ENCODE measurements at places on chromosomes 3 and 15.

GRCh38 chr15:84598250-84598649, 2.6 kb upstream of the ZSCAN2 start:
- DNase-seq = no peak

DNA sequence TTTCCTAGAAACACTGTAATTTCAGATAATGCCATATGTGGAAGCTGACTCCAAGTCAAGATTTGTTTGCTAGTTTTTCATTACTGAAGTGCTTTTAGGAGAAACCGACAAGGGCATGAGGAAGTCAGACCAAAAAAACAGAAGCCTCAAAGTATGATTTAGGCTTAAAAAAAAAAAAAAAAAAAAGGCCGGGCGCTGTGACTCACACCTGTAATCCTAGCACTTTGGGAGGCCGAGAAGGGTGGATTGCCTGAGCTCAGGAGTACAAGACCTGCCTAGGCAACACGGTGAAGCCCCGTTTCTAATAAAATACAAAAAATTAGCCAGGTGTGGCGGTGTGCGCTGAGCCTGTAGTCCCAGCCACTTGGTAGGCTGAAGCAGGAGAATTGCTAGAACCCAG, 11.6 kb downstream of the RPL15 start:
- DNase-seq = no peak

DNA sequence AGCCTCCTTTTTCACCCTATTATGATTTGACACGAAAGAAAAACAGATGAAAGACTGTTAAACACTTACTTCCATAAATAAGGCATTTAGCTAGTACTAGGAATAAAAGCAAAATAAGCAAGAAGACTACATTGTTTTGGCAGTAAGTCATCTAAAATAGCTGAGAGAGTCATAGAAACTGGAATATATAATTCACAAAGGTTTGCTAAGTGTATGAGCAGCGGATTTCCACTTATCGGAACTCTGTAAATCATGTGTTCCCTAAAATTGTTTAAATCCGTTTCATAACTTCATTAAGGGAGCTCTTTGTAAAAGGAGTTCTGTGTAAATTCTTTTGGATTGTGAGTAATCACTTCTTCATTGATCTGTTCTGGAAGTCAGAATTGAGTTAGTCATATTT, 202.5 kb upstream of the CBLB start:
- no peak for DNase-seq

- no peak for DNase-seq
These were observed 1.1 kb downstream of the NEO1 start for GRCh38 chr15:73053398-73053723.

DNA sequence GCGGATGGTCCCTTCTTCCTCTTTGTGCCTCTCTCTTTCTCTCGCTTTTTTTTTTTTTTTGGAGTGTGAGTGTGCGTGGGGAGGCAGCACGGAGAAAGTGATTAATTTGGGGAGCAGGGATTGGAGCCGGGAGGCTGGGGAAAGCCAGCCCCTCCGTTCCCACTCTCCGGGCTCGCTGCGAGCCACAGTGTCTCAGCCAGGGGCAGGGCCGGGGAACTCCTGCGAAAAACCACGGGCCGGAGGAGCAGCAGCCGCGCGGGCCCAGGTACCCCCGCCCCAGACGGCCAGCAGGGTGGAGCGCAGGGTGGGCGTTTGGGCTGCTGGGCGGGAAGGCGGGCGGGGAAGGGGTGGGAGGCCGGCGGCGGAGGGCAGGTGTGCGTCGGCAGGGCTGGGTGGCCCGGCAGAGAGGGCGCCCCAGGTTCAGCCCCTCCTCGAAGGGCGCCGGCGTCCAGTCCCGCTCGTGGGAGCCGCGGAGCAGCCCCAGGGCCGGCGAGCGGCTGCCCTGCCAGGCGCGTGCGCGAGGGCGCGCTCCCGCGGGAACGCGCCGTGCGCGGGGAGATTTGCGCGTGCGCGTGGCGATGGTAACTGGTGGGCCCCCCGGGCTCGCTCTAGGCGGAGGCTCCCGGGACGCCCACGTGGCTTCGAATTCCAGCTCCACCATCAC, 1.4 kb downstream of the CHL1 start:
- no peak for DNase-seq

- DNase-seq = no peak
These were observed 252.7 kb downstream of the SLC9A9 start for GRCh38 chr3:143595456-143596077.

GRCh38 chr3:156605686-156606605, 51.0 kb upstream of the SSR3 start:
- no peak for DNase-seq

DNA sequence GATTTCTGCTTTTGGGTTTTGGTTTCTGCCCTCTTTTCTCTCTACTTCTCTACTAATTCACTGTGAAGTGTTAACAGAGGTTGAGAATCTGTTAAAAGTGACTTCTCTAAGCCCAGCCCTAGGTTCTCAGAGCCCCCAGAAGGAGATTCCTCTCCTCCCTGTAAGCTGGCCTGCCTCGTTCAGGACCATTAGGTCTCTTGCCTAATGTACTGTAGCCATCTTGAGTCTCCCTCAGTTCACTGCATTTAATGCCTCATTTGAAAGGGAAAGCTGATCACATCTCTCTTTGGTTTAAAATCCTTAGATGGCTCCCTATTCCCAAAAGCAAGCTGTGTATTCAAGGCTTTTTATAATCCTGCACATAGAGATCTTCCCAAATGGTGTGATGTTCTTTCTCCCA, 16.3 kb downstream of the RTP1 start:
- DNase-seq = no peak

DNA sequence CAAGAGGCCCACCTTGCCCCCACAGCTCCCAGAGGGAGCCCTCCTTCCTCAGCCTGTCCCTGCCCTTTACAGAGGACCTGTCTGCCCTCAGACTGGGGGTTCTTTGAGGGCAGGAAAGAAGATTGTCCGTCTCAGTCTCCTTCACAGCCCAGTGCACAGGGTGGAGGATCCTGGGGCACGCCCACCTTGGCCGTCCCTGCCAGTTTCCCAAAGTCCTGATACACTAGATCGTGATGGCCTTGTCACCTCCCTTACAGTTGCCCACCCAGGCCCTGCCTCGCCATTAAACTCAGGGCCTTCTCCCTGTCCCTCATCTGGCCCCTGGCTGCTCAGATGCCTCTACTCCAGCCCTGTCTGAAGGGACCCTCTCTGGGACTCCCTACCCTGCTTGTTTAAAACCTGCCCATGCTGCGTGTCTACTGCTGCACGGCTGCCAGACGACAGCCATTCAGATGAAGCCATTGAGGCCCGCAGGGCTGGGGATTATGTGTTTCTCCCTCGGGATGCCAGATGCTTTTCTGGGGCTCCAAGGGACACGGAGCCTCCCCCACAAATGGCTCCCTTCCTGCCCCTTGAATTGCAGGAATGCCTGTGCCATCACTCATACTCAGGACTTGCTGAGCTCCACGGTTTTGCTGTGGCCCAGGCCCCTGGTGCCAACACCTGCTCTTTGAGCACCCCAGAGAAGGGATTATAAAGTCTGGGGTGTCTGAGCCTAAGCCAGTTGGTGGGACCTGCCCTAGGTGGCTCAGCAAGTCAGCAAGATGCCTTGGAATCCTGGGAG, 27.8 kb downstream of the ACSBG1 start:
- DNase-seq = no peak

GRCh38 chr15:66774001-66774814, 72.2 kb downstream of the SMAD6 start:
- DNase-seq = no peak

- no peak for DNase-seq
These were observed 126.7 kb downstream of the MYLK start for GRCh38 chr3:123757281-123757940.

GRCh38 chr15:64151727-64152506, at the start of gene SNX22:
Gene SNX22 (plus strand): TSS chr15:64151731. CDS start chr15:64151776, 45 bp downstream.
- peak; percentile 13 for DNase-seq

- DNase-seq = no peak
These were observed 524.7 kb upstream of the MCTP2 start for GRCh38 chr15:93706495-93707292.

DNA sequence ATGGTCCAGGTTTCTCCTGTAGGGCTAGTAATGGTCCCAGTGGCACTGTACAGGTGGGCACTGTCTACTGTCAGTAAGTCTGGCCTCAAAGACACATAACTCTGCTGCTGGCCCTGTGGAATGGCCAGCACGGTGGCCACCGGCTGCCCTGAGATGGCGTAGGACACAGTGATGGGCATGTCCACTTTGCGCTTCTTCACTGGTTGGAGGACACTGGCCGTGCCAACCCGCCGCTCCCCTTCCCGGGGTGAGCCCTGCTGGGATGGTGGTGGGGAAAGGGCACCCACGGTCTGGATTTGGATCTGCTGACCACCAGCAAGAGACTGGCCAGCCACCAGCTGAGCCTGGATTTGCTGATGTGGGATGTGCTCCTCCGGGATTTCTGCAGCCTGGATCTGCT, 28.1 kb upstream of the IMPDH2 start:
- DNase-seq = no peak

DNA sequence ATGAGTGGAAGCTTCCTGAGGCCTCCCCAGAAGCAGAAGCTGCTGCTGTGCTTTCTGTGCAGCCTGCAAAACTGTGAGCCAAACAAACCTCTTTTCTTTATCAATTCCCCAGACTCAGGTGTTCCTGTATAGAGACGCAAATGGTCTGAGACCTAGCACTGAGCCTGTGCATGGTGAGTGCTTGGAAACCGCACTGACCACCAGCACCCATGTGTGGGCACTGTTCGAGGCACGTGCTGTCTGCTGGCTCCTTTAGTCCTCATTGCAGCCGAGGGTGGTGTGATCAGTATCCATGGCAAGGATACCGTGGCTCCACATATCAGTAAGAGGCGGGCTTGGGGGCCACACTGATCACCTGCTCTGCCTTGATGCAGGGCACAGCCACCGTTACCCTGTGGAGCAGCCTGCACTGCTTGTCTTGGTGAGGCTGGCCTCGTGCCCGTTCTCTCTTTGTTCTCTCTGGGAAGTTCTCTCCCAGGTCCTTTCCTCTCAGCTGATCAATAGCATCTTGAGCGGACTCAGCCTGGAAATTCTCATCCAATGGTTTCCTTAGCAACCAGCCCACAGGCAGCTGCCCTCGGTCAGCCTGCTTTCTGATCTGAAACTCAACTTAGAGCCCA, 101.0 kb downstream of the PLXNA1 start:
- DNase-seq = no peak

DNA sequence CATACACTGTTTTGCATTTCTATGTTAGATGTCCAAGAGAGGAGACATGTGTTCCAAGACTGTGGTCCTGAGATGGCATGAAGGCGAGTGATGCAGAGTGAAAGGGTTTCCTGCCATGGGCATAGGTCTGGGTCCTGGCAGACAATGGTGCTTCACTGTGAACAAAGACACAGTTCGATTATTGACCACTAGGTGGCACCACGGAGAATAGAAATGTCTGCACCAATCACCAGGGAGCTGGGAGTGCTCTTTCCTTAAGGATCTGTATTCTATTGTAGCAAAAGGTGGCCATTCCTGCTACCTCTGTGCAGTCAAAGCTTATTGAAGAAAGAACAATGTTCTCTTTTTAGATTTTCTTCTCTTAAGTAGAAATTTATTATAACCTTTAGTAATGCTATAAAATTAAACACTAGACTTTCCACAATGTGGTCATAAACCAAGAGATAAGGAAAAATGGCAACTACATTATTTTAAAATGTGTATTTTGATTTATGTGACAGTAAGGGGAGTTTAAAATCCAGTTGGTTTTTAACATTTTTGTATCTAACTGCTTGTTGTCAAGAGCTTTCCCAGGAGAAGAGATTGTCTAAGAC, 88.7 kb downstream of the GABRG3 start:
- DNase-seq = no peak

GRCh38 chr3:133211449-133211848, 173.3 kb downstream of the TMEM108 start:
- no peak for DNase-seq

- DNase-seq = no peak
These were observed 271.5 kb upstream of the TBL1XR1 start for GRCh38 chr3:177468816-177469215.

GRCh38 chr15:60134609-60135008, 130.5 kb downstream of the FOXB1 start:
- DNase-seq = no peak

DNA sequence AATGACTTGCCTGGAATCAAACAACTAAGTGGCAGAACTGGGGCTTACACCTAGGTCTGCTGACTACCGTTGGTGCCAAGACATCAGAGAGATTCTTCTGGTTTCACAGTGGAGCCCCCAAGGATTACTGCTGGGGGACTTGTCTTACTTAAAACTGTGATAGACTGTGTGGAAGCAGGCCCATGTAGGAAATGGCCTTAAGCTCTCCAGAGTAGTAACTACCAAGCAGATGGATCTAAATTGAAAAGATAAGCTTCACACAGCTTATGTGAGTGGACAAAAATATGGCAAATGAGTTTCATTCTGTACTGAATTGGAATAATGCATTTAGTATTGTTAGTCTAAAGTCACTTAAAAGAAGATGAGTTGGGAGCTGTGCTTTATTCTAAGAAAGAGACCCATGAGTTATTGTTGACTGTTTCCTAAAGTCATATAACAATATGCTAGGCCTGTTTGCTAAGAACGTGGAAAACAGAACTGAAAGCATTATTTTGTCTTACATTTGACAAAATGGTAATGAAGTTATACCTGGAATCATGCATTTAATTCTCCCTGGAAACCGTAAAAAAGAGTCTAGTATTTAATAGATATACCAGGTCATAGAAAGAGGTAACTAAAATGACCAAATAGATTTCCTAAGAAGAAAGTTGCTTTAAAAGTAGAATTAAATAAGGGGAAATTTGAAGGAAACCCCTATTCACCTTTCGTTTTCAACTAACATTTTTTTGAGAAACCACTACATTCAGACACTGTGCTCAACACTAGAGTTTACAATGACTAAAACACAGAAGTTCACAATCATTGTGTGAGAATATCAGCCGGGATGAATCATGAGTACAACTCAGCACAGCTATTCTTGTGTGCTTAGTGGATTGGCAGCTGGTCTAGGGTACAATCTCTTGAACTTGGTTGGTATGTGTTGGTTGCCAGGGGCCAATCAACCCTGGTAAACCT, 13.0 kb upstream of the MAPK6 start:
- no peak for DNase-seq

- DNase-seq = no peak
These were observed 61.2 kb downstream of the RFTN1 start for GRCh38 chr3:16452261-16452660.

DNA sequence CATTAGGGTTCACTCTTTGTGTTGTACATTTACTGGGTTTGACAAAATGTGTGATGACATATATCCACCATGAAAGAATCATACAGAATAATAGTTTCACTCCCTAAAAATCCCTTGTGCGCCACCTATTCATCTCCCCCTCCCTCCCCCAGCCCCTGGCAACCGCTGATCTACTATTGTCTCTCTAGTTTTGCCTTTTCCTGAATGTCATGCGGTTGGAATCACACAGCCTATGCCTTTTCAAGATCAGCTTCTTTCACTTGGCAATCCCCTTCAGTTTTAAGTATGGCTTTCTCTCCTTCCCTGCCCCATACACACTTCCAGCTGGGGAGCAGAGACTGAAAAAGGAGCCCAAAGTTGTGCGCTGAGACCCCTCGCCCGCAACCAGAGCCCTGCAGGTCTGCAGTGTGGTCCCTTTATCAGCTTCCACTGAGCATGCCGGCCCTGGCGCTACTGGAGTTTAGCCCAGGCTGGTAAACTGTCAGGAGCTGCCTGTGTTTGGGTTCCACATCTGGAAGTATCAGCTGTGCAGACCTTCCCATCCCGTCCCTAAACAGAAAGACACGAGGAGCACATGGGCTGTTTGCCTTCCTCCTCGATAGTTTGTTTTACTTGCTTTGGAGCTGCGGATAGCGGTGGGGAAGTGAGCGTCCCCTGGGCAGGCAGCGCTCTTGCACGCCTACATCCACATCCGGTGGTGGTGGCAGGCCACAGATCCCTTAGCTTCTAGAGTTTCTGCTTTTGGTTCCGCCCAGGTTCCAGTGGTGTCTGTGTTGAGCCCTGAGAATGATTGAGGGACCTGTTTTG, 12.3 kb downstream of the BOC start:
- DNase-seq = no peak

GRCh38 chr3:33659856-33660434, 58.1 kb downstream of the CLASP2 start:
- no peak for DNase-seq
